ENCODE measurements at places on chromosomes 16 and 17.

- peak; percentile 60 for DNase-seq
Measured at GRCh38 chr17:67441052-67441895, 64.2 kb downstream of the PITPNC1 start.

GRCh38 chr17:67390646-67391361 is 13.7 kb downstream of the PITPNC1 start:
- DNase-seq: peak; percentile 62

- DNase-seq: no peak
Measured at GRCh38 chr17:69516911-69517310, 102.4 kb downstream of the MAP2K6 start.

DNA sequence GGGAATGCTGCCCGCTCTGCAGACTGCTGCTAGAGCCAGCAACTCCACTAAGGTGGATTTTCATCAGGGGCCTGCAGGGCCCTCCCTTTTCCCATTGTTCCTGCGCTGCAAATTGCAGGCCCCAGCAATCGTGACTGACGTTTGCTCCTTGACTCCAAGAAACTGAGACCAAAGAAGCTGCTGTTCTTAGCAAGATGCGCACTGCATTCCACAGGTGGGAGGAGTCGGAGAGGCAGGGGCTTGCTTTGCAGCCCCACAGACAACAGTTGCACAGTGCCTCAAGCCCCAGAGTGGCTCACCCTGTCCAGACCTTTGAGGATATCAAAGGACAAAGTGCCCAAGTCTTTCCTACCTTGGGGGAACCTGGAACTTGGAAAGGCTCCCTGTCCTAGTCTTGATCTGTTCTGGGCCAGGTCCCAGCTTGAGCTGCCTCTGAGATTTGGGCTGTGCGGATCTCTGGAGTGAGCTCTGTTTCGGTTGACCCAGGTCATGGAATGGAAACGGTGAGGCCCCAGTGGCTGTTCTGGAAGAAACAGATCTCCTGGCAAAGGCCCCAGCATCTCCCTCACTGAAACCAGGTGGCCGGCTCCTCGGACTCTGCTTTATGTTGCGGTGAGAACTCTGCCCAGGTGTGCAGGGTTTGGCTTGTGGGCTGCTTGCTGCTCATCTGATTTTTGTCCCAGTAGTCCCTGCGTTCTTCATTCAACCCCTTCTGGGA is 24.9 kb downstream of the PLCD3 start:
- DNase-seq: no peak

- DNase-seq: no peak
Measured at GRCh38 chr17:33152783-33153182, 140.3 kb downstream of the ASIC2 start.

GRCh38 chr16:75288596-75289120 is 37.2 kb upstream of the BCAR1 start:
- DNase-seq: peak; percentile 58

DNA sequence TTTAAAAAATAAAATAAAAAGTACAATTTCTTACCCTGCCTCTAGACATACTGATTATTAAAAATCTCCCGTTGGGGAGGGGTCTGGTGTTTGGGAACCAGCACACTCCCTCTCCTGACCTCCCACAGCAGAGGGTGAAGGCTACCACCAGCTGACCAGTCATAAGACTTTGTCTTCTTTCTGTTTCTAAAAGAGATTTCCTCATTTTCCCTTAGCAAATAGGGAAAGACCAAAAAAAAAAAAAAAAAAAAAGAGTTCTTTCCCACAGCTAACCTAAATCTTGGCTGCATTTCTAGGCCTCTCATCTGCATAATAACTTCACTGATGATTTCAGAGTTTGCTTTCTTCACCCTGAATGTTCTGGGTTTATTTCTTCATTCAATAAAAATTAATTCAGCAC is 30.3 kb downstream of the CDK5RAP3 start:
- no peak for DNase-seq

- DNase-seq: no peak
Measured at GRCh38 chr16:22240023-22240710, 34.1 kb downstream of the EEF2K start.

GRCh38 chr16:69438465-69438864 is 14.0 kb downstream of the CYB5B start:
- DNase-seq: no peak

GRCh38 chr17:49342575-49342936 is 19.5 kb downstream of the ZNF652 start:
- no peak for DNase-seq

DNA sequence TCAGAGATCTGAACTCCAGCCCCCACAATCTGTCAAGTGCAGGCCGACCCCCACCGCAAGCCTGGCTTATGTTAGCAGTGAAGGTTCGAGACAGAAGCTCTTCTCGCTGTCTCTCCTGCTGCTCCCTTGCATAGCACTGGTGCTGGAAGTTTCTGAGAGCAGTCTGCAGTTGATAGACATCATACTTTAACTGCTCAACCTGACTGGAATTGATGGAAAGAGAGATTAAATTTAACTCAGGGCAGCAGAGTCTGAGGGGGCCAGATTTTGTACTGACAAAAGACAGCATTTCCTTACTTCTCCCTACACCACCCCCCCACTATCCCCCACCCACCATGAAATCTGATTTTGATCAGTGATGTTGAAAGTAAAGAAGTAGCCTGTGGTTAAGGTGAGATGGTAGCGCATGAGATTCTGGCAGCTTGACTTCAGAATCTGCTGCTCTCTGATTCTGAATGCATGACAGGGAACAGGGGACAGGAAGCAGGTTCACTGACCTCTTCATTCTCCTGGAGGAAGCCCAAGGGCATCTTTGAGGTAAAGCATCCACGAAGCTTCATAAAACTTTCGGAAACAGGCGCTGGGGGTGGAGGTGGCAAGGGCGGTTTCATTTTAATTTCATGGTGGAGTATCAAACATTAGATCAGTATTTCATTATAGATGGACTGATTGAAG is 44.3 kb upstream of the TMEM97 start:
- no peak for DNase-seq

DNA sequence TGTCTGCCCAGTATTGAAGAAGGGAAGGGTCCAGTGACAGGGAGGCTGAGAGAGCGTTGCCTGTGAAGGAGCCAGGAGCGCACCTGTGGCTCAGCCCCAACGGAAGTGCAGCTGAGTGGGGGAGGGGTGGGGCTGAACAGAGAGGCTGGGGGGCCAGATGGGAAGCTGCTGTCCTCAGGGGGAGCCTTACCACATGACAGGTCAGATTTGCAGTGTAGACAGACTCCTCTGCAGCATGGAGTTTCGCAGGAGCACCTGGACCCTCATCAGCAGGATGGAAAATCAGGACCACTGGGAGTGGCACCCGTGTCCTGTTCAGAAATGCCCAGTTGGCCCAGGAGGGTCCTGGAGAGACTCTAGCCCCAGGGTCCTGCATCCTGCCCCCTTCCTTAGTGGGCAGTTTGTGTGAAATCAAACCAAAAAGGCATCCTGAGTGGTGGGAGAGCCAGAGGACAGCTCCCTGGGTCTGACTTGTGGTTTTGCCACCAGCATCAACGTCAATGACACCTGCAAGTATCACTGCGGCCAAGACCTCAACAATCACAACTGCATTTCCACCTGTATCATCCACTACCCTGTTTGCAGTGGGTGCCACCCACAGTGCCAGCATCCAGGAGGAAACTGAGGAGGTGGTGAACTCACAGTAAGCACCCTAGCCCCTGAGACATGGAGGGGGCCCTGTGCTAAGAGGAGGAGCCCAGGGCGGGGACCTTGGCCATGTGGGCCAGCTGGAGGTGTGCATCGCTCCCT is 7.8 kb downstream of the CD300A start:
- DNase-seq: no peak

DNA sequence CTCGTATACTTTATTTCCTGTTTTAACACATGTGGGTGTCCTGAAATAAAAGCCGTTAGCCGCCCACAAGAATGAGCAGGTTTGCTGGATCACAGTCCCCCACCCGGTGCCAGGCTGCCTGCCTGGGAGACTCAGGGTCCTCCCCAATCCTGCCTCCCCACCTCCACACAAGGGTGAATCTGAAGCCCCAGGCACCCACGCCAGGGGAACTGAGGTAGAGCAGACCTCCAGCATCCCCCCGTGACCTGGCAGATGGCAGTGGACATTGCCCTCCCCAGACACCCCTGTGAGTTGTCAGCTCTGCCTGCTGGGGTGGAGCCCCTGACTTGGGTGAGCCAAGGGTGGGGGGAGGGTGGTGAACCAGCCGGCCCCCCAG is 114.8 kb downstream of the METRNL start:
- DNase-seq: no peak

DNA sequence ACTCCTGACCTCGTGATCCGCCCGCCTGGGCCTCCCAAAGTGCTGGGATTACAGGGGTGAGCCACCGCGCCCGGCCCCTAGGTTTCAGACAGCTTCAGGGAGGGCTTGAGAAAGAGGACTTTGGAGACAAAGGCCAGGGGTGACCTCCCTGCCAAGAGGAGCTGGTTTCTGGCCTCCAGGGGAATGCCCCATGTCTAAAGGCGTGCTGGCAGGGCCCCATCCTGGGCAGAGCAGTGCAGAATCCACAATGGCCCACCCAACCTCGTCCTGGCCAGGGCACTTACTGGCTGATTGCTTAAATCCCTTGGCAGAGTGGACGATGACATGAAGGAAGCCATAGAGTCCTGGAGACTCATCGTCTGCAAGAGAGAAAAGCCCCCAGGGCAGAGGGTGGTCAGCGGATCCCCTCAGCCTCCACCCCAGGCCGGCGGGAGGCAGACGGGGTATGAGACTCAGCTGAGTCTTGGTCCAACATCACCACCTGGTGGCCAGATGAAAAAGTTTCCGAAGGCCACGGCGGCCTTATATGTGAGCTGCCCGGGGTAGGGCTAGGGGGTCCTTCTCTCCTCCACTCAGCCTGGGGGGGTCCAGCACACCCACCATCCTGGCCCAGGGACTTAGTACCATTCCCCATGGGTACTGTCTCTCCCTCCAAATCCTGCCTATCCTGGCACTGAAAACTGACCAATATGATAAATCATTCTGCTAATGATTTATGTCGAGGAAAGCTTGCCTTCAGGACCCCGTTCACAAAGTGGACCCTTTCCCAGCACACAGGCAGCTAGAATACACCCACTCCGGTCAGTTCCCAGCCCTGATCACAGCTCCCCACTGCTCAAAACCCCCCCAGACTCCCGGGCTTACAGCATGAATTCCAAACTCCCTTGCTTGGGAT is 59.1 kb downstream of the TIMM22 start:
- no peak for DNase-seq

- no peak for DNase-seq
Measured at GRCh38 chr16:2341456-2342447, 1.2 kb upstream of the ABCA3 start.

DNA sequence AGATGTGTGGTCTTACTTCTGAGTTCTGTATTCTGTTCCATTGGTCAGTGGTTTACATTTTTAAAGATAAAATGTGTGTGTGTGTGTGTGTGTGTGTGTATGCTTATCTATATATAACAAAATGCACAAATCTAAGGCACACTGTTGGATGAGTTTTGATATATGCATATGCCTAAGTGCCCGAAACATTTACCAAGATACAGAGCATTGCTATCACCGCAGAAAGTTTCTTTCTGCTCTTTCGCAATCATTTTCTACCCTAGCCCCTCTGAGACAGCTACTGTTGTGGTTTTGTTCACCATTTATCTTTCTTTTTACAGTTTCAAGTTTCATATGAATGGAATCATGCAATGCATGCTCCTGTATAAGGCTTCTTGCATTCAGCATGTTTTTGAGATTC is 97.0 kb downstream of the MRTFB start:
- DNase-seq: no peak

- no peak for DNase-seq
Measured at GRCh38 chr17:61364463-61364846, 35.2 kb upstream of the TBX2 start.

GRCh38 chr17:73942703-73943415 is 260.6 kb upstream of the RPL38 start:
- DNase-seq: no peak

DNA sequence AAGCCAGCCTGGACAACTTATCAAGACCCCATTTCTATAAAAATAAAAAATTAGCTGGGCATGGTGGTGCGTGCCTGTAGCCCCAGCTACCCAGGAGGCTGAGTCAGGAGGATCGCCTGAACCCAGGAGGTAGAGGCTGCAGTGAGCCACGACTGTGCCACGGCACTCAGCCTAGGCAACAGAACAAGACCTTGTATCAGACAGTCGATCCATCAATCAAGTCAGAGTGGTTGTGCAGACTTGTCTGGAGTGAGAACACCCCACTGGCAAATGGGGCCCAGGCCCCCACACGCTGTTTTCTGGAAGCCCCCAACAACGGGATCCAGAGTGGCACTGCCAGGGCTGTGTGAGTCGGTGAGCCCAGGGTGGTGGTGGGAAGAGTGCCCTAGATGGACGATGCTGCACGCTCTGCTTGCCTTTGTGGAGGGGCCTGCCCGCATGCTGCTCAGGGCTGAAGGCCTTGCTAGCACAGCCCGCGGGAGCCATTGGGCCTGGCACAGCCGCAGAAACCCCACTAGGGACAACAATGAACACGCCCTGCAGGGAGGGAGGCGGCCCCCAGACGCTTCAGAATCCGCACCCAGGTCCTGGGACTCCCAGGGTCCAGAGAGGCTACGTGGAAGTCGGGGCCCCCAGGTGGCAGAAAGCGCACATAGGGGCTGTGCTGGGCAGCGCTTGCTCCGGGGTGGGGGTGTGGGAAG is 80.1 kb upstream of the GNG13 start:
- no peak for DNase-seq

DNA sequence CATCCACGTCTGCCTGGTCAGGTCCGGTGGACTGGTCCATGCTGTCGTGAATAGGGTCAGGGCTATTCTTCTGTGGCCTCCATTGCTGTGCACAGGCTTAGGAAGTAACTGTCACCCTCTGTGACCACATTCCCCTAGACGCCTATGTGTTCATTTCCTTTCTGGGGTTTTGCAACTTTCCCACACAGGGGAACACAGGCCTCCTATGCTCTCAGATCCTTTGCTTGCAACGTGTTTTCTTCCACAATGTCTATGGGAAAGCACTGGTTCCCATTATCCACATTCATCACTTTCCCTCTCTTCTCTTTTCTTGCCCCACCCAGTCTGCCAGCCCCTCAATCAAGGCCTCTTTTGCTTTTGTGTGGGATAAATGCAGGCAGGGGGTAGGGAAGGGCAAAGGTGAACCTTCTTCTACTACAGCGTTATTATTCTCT is 43.2 kb upstream of the DNAJA2 start:
- DNase-seq: no peak

GRCh38 chr17:36705874-36706731 is 104.7 kb downstream of the MRM1 start:
- peak; percentile 29 for DNase-seq

DNA sequence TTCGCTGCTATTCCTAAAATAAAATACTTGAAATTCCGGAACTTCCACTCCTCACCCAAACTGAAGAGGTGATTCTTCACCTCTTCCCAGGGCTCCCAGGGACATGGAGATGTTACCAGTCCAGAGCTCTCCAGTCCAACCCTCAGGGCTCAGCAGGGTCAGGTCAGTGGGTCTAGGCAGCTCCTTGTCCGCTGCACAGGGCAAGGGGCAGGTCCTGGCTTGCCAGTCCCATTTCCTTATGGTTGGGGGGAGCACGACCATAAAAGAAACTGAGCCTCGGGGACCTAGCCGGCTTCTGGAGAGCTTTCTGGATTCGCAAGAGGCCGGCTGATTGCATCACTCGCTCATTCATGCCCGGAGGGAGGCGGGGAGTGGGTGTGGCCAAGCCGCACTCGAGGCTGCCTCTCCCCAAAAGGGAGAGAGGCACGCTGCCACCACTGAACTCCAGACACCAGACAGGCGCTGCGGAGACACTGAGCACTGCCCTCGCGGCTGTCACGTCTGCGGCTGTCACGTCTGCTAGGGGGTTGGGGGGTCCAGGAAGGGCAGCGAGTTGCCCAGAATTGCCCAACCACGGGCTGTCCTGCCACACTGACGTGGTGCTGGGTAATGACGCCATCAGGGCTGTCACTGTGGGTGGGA is 15.8 kb downstream of the SLC7A5 start:
- DNase-seq: peak; percentile 86

- no peak for DNase-seq
Measured at GRCh38 chr16:83903751-83904150, 4.8 kb downstream of the MLYCD start.

- DNase-seq: no peak
Measured at GRCh38 chr16:65336160-65336559, 214.3 kb upstream of the CDH11 start.

Measured in stimulated activated CD8-positive, alpha-beta memory T cell treated with anti-CD3 and anti-CD28 coated beads, Interleukin-15, amount 100 ng/mL, for 48 hours (primary cell).